ENCODE measurements at places on chromosomes 4 and X.

GRCh38 chr4:152128356-152128755, 367.5 kb upstream of the GATB start:
- DNase-seq: no peak

- DNase-seq: no peak
Observed at GRCh38 chr4:89438102-89438831, 130.7 kb upstream of the GPRIN3 start.

GRCh38 chrX:21490341-21490740, 116.1 kb downstream of the CNKSR2 start:
- no peak for DNase-seq

DNA sequence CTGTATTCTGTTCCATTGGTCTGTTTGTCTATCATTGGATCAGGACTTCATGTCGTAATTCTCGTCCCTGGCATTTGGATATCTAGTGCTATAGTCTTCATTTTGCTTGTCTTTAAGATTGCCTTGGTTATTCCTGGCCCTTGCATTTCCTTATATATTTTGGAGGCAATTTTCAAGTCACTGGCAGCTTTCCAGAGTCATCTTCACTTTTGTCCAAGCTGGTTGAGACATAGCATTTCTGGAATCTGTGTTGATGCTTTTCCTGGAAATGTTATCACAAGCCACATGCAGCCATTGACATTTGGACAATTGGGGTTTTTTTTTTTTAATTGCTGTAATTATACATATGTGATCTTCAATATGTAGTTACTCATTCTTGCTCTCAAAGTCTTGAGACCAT, 45.2 kb upstream of the HGFAC start:
- no peak for DNase-seq

GRCh38 chr4:140057701-140058100, 96.3 kb downstream of the MAML3 start:
- DNase-seq: no peak

Data from spinal cord (tissue), 10 donors.